ENCODE measurements at places on chromosomes 16 and 17.

DNA sequence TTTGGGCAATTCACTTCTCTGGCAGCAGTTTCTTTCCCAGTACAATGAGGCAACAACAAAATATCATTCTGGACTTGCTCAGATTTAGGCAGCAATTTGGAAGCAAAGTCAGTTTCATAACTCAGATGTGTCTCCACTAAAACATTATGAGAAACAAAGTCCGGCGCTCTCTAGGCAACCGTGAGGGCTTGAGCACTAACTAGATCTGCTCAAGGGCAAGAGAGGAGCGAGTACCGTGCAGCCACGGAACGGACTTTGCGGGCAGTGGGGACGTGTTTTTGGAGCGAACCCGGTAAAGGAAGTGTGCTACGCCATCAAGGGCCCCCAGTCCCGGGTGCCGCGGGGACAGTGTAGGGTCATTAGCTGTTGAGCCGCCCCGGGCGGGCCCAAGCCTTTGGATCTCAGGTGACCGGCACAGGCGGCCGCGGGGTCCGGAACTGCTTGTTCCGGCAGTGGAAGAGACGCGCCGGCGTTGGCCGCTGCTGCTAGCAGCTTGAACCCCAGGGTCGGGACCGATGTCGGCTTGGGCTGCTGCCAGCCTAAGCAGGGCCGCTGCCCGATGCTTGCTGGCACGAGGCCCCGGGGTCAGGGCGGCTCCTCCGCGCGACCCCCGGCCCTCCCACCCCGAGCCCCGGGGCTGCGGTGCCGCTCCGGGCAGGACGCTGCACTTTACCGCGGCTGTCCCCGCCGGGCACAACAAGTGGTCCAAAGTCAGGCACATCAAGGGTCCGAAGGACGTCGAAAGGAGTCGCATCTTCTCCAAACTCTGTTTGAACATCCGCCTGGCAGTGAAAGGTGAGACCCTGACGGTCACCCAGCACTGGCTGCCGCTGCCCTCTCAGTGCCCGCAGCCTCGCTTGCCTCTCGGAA, at the start of gene TACO1:
TACO1 (plus strand) TSS at position 327 of the 870 bp plus-strand sequence; CDS start at position 516, 189 bp downstream.
- peak; percentile 81 for DNase-seq

DNA sequence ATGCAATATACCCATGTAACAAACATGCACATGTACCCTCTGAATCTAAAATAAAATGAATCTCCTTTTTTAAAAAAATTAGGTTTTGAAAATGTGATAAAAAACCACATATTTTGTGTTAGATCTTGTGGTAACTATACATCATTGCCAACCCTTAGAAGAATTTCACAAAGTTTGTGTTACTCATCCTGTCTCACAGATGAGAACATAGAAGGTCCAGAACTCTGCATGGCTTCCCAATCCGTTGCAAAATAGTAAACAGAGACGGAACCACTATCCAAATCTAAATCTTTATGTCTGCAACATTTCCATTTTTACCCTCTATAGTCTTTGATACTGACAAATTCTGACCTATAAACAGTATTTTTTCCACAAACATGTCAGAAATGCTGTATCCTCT, 759.9 kb downstream of the KCNJ2 start:
- no peak for DNase-seq

GRCh38 chr17:80998748-80999535, 7.3 kb downstream of the CHMP6 start:
- no peak for DNase-seq

DNA sequence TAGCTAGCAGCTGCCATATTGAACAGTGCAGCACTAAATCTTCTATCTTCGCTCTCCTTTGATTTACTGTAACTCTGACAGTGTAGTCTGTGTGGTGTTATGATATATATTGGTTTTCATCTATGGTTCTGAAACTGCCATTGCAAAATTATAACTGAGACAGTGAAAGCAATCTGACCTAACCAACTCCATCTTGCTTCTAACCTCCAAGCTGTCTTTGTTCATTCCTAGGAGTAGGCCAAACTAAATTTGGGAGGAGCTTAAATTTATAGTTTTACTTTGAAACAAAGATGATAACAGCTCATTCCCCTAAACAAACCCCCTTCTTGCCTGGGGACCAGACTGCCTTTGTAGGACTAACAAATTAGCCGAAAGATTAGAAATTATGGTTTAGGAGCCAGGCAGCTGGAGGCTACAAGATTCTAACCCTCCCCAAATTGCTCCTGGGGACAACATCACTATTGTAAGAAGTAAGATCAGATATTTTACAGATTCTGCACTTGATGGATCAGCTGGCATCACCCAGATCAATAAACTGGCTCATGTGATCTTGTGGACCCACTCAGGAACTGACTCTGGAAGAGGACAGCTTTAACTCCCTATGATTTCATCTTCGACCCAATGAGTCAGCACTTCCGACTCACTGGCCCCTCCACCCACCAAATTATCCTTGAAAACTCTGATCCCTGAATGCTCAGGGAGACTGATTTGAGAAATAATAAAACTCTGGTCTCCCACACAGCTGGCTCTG, 47.0 kb upstream of the FBXO47 start:
- no peak for DNase-seq

- DNase-seq = no peak
Measured at GRCh38 chr17:68581863-68582645, 19.1 kb downstream of the FAM20A start.

DNA sequence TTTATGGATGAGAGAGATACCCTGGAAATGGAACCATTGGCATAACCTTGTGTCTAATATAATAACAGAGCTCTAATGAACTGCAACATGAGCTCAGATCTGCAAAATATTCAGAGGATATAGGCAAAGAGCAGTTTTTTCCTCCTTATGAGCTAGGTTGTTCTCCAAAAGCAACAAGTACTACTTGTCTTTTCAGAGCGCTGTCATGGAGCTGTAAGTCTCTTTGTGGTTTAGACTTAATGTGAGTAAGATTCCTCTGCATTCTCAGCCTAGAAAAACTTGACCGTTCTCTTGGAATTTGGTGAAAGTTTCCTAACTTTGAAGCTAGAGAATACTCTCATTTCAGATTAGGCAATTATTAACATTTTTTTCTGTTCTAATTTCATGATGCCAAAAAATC, 85.2 kb downstream of the FTO start:
- DNase-seq = no peak

- DNase-seq = peak; percentile 49
Measured at GRCh38 chr17:15502369-15503112, 35.1 kb upstream of the CDRT4 start.

- no peak for DNase-seq
Measured at GRCh38 chr16:8642146-8642545, 20.6 kb downstream of the METTL22 start.

DNA sequence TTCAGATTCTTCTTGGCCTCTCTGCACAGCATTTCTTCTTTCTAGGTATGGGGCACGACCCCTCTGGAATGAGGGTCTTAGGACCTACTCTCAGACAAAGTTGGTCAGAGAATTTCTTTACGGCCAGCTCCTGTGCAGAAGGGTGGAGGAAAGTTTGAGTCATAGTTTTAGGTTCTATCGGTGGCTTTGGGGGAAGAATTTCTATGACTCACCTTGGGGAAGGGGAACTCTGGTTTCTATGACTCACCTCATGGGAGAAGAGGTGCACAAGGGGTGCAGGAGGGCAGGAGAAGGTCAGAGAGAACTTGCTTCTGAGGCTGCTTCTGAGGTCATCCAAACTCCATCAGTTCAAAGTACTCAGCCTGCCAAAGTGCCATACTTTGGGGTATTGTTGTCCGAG, 2.5 kb upstream of the ABCC12 start:
- no peak for DNase-seq

GRCh38 chr16:53511403-53512280, 8.6 kb upstream of the AKTIP start:
- DNase-seq = no peak

DNA sequence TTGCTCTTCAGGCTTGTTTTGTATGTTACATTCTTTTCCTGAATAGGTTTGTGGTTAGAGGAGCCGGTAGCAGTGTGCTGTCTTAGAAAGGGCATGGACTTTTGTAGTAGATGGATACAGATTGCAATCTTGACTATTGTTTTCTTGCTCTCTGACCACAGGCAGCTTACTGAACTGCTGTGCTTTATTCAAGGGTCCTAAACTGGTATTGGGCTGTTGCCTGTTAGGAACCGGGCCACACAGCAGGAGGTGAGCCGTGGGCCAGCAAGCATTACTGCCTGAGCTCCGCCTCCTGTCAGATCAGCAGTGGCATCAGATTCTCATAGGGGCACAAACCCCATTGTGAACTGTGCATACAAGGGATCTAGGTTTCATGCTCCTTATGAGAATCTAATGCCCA, 373.9 kb downstream of the CPPED1 start:
- no peak for DNase-seq

DNA sequence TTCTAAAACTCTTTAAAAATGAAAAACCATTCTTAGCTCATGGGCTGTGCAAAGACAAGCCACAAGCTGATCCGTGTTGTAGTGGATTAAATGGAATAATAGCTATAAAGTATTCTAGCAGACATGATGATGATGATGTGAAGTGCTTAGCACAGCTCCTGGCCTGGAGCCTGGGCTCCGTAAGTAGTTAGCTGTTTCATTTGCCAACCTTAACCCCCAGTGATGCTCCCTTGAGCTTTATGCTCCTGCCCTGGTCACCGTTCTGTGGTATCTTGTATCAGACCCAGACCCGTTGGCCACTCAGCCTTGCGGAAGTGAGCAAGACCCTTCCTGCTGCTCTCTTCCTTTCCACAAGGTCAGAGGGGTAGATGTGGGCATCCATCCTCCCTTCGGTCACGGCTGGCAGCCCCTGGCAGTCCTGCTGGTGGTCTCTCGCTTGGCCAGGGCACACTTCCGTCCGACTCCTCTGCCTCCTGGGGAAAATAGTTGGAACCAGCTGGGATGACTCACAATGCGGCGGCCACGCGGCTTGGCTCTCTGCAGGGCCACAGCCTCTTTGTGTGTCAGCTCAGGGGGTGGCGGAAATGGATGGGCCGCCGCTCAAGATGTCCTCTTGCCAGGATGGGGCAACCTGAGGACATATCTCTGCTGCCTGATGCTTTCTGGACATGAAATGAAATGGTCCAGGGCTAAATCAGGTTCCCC, 79.1 kb downstream of the GPR139 start:
- no peak for DNase-seq

GRCh38 chr16:1701216-1701878, 4.6 kb upstream of the MAPK8IP3 start:
- no peak for DNase-seq

DNA sequence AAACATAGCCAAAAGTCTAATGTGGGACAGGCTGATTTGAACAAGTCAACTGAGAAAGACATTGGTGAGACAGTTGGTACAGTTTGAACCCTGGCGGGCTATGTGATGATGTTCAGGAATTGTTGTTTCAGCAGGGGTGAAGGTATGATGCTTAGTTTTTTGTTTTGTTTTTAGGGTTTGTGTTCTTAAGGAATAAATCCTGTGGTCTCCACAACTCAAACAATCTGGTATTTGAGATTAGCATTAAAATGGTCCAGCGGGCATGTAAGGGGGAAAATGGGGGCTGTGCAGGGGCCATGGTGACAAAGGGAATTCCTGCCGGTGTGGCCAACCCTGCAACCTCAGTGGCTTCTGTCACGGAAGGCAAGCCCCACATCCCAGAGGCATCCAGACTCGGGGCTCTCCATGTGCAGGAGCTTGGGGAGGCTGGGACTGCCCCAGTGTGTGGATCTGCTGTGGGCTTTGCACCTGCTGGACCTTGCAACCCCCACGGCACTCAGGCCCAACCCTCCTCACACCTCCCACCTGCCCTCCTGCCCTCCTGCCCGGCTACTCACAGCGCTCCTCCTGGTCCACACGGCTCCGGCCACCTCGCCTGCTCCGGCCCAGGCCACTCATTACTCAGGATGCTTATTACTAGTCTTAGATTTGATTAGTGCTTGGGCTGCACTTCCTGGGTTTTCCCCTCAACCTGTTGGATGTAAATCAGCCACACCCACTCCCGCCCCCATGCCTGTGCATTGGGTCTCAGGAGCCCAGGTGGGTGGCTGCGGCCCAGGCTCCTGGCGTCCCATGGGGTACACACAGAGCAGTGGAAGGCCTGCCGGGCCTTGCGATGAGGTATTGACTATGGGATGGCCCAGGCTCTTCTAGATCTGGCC, at the start of gene TNFRSF13B:
TNFRSF13B (minus strand) TSS at position 661 of the 881 bp plus-strand sequence; CDS start at position 618, 43 bp downstream.
- no peak for DNase-seq

GRCh38 chr17:64423881-64424280, 25.0 kb upstream of the MILR1 start:
- DNase-seq = no peak

GRCh38 chr16:4327386-4328045, 11.6 kb downstream of the GLIS2 start:
- DNase-seq = no peak

- DNase-seq = no peak
Measured at GRCh38 chr16:17014484-17015121, 456.2 kb downstream of the XYLT1 start.

DNA sequence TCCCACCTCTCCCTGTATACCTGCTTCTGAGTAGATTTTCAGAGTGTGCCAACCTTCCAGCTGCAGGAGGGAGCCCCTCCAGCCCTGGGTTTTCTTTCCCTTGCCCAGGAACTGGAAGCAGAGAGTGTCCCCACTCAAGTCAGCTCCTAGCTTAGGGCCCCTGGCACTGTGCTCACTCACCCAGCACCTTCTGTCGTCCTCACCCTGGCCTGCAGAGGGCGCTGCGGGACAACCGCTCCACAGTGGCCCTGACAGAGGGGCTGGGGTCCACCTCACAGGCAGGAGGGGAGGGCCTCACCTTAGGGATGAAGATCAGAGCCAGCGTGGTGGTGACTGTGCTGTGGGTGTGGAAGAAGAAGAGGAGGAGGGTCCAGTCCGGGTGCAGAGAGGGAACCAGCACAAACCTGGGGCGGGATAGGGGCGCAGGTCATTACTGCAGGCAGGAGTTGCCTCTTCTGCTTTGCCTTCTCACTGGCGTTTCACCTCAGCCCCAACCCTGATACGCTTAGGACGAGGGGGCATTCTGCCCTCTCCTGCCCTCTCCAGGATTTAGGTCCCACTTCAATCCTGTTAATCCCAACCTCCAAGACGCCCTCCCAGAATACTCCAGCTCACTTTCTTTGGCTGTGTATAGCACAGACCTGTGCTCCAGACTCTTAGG, 10.0 kb downstream of the GPR179 start:
- DNase-seq = peak; percentile 45

DNA sequence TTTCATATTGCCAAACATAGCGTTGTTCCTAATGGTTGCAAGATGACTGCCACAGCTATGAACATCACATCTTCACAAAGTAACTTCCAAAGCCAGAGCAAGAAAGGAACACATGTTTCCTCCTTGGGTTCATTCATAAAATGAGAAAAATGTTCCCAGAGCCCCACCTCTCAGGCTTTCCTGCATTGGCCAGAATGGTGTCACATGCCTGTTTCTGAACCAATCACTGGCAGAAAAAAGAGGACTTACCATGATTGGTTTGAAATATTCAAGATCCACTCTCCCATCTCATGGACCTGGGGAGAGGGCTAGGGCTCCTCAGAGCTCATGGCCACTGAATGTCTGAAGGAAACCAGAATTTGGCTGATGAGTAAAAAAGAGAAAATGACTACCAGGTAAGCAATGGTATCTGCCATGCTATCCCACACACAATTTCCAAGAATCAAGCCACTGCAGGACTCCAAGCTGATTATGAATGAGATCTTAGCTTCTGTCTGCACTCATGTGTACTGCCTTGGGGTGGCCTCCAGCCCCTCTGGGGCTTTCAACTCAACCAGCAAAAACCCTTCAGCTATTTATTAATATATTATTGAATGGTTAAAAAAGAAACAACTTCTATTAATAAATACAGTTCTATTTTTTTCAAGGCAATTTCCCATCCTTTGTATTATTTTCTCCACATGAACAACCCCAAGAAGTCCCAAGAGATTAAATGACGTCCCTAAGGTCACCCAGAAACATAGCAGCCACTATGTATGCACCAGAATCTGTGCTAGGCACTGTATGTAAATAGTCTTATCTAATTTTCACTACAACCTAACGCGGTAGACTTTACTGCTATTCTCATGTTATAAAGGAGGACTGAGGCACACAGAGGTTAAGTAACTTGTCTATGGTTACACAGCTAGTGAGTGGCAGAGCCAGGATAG, 61.4 kb upstream of the TMC5 start:
- DNase-seq = no peak
